GDM1 (cell line): ENCODE measurements at places on chromosomes 7 and 10.

DNA sequence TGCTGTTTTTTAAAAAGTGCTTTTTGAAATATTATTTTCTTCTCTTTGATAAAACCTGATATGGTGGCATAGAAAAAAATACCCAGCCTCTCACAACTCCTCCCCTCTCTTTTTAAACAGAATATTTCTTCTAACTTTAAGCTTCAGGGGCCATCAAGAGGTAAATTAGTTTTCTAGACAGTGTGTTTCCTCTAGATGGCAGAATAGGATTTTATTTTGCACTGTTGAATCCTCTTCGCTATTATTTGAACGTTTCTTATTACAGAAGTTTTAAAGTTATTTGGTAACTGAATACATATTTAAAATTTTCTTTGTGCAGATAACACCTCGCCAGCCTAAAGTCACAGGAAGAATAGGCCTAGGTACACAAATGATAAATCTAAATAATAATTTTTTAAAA is 30.3 kb downstream of the ARL5B start:
- DNase-seq, result no peak

DNA sequence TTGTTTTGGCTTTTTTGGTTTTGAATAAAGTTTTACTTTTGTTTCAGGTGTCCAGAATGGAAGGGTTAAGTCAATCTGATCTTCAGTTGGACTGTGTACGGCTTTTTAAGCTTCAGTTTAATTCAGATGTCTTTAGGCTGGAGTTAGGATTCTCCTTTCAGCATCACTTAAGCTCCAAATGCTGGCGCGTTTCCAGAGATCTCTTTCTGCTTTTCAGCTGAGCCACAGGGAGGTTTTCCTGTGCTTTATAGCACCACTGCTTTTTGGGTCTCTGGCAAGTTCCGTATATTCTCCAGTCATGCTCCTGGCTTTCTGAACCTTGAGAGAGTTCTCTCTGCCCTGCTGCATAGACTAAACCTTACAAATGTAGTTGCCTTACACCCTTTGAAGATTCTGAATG is 60.0 kb downstream of the VTI1A start:
- no peak for DNase-seq

GRCh38 chr10:18260310-18260922 is 120.2 kb downstream of the CACNB2 start:
- no peak for DNase-seq

GRCh38 chr7:93015101-93015778 is 102.5 kb downstream of the SAMD9 start:
- DNase-seq, result no peak

DNA sequence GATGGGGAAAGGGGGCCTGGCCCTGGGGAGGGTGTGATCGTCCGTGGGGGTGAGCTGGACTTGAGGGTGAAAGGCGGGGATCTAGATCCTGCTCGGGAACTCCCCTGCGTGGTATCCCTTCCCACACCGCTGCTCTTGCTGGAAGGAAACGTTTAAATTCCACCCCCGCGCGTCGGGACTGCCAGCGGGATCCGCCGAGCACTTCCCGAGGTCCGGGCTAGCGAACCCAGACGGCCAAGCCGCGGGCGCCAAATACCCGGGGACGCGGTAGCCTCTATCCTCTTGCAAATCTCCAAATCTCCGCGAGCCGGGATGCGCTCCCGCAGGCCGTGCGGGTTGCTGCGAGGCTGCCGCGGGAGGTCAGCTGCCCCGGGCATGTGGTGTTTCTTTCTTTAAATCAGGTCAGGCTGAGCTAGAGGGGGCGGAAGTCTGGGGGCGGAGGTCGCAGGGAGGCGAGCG is 904 bp downstream of the NPTX2 start:
- DNase-seq, result no peak

DNA sequence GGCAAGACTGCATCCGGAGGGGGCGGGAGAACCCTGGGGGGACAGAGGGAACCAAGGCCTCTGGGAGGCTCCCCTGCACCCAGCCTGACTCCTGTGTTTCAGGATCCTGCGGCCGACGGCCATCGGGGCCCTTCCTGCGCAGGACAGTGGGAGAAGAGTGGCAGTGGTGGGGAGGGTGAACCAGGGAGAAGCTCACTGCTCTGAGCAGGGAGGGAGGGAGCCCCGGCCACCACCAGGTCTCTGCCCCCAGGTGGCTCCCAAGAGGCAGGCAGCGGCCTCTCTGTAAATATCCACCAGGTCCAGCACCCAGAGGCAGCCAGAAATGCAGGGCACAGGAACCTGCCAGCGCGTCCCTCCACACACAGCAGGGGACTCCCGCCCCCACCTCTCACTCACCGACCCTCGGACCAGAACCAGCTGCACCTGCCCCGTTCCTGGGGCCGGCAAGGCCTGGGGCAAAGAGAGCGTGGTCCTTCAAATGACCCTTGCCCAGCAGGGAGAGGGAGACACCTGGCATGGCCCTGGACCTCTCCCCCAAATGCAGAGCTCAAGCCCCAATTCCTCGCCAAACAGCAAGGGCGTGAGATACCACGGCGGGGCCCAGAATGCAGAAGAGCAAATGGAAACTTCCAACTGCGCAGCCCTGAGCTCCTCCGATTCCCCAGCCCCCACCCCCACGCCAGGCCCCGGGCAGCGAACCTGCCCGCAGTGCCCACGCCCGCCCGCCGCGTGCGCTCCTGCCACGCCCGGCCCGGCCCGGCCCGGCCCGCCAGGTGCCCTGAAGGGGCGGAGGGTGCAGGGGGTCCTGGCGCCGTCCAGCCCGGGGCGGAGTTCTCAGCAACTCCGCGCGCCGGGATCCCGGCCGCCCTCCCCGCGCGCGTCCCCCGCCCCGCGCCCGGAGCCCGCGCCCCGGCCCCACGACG is 805 bp downstream of the RASGEF1A start:
- DNase-seq, result no peak

GRCh38 chr7:139768249-139768824 is 9.5 kb downstream of the HIPK2 start:
- no peak for DNase-seq

DNA sequence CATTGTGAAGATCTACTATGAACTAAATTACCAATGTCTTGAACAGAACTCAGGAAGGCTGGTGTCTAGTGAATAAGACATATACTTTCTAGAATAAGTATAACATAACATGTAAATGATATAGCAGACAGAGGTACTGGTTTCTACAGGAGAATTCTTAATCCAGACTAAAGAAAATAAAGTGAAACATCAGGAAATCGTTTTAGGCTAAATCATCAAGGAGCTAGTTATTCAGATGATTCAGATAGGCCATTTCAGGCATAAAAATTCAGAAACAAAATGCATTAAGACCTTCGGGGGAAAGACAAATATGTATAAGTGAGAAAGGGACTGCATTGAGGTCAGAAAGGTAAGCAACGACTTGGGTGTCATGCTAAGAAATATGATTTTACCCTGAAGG is 170.6 kb downstream of the LRRN3 start:
- no peak for DNase-seq

GRCh38 chr7:19772841-19773760 is at the start of gene TMEM196:
Gene TMEM196, minus strand, starts transcription at chr7:19773617. Its CDS starts 921 bp downstream, at chr7:19772696.
- no peak for DNase-seq

DNA sequence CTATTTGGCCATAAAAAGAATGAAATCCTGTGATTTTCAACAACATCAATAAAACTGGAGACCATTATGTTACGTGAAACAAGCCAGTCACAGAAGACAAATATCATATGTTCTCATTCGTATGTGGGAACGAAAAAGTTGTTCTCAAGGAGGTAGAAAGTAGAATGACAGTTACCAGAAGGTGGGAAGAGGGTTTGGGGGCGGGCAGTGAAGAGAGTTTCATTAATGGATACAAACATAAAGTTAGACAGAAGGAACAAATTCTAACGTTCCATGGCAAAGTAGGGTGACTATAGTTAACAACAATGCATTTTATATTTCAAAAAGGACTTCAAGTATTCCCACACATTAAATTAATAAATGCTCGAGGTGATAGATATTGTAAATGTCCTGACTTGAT is 97.4 kb downstream of the ZPBP start:
- no peak for DNase-seq

GRCh38 chr7:138370956-138371355 is 89.1 kb upstream of the TRIM24 start:
- no peak for DNase-seq

GRCh38 chr7:43462836-43463235 is 120.1 kb upstream of the STK17A start:
- no peak for DNase-seq

DNA sequence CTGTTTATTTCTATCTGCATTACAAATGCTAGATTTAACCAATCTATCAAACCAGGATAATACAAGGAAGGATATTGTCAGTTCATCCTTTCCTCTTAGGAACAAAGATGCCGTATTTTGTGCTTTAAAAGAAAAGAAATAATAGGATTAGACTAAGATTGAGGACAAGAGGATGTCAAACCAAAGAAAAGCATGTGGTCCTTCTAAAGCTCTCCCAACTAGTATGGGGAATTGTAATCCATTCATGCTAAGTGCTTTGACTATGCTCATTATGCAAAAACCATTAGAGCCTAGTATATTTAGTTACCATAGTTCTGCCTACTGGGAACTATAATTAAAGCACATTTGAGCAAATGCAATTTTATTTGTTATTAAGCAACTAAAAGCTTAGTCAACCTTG is 280.2 kb downstream of the GRM8 start:
- no peak for DNase-seq

- DNase-seq, result no peak
These were observed 8.6 kb downstream of the PDE6C start for GRCh38 chr10:93620925-93621324.

- no peak for DNase-seq
These were observed 34.6 kb downstream of the CHST3 start for GRCh38 chr10:71998840-71999194.
